ENCODE measurements at places on chromosomes 11 and 22. TPM values are rescaled to one million over a fixed set of nuclear protein-coding genes. Genes with fewer than 3 reads are reported as not detected.

- no peaks in the 10 kb centered on the region for H3K36me3 ChIP-seq
- no peak for DNase-seq
- H3K4me1 ChIP-seq: no peaks in the 10 kb centered on the region
- H3K4me3 ChIP-seq: no peak overlapping the region
- no peaks in the 10 kb centered on the region for H3K27me3 ChIP-seq
- no peak overlapping the region for H3K27ac ChIP-seq
Observed at GRCh38 chr11:57069942-57070341, 81.2 kb downstream of the OR5AK2 start.

GRCh38 chr22:33823552-33823951 is 96.7 kb downstream of the LARGE1 start:
- no peaks in the 10 kb centered on the region for H3K27me3 ChIP-seq
- H3K27ac ChIP-seq: no peak overlapping the region
- no peak for DNase-seq
- no peaks in the 10 kb centered on the region for H3K4me1 ChIP-seq

DNA sequence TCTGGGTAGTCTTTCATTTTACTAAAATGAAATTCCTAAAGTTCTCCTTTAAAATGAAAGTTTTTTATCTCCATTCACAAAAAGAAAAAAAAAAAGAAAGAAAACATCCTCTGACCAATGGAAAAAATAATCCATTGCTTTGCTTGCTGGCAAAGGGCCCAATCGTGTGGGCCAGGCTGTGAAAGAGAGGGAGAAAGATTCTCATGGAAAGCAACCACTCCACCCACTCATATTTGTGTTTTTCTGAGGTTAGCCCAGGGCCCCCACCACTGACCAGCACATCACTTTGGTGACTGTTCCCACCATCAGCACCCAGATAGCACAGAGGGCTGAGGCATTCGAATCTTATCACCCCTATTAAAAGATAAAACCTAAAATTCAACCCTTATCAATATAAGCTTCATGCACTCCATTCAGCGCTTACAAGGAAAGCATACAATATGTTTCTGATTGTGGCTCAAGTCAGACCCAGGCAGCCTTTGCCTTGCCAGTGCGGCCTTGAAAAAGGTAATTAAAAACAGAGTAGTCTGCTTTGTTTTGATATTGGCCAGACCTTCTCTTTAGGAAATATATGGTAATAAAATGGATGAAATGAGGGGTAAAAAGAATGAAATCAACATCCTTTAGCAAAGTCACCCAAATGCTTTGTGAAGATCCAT is 192.8 kb downstream of the ETS1 start:
- H3K36me3 ChIP-seq: no peaks in the 10 kb centered on the region
- no peak overlapping the region for H3K27ac ChIP-seq
- DNase-seq: no peak
- H3K4me3 ChIP-seq: no peak overlapping the region
- no peaks in the 10 kb centered on the region for H3K27me3 ChIP-seq

- no peaks in the 10 kb centered on the region for H3K36me3 ChIP-seq
- peaks cover 12% of the 10 kb centered on the region for H3K4me1 ChIP-seq
- no peak for DNase-seq
- H3K27me3 ChIP-seq: no peaks in the 10 kb centered on the region
- no peak overlapping the region for H3K27ac ChIP-seq
Observed at GRCh38 chr11:12159351-12160099, 49.1 kb downstream of the MICAL2 start.

- peaks cover 6% of the 10 kb centered on the region for H3K4me1 ChIP-seq
- no peaks in the 10 kb centered on the region for H3K27me3 ChIP-seq
- no peak overlapping the region for H3K27ac ChIP-seq
- H3K4me3 ChIP-seq: no peak overlapping the region
- DNase-seq: no peak
Observed at GRCh38 chr11:75497788-75498409, 27.8 kb downstream of the GDPD5 start.

GRCh38 chr22:37556710-37557109 is 3.6 kb upstream of the CDC42EP1 start:
- H3K4me3 ChIP-seq: no peak overlapping the region
- H3K4me1 ChIP-seq: peaks cover 59% of the 10 kb centered on the region
- H3K27ac ChIP-seq: peak overlapping the region; percentile 99
- DNase-seq: no peak
- no peaks in the 10 kb centered on the region for H3K27me3 ChIP-seq

DNA sequence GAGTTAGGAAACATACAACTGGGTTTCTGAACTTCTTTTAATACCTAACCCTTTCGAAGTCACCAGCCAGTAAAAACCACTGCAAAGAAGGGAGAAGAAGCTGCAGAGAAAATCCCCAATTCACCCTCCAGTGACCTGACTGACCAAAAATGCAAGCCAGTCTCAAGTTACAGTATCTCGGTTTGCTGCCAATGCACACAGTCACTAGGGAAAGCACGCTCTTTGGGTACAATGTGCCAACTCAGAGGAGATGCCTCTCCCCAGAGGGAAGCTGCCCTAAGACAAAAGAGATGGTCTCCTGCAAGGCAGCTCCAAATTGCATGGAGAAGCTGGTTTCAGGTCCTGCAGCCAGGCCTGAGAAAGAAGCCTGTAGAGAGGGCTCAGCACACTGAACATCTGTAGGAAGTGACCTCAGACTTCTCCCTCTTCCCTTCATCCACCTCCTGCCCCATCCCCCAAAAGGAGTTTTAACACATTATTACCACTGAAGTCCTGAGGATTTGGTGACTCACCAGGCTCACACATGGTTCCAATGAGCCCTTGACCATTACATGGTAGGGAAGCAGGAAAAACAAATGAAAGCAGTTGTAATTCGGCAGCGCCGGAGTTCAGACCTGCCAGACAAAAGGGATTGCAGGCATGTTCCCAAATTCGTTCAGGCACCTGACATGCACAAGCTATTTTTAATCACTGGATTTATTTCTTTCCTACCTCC is 90.1 kb downstream of the ETS1 start:
- no peak overlapping the region for H3K4me3 ChIP-seq
- no peaks in the 10 kb centered on the region for H3K27me3 ChIP-seq
- H3K36me3 ChIP-seq: no peaks in the 10 kb centered on the region
- H3K27ac ChIP-seq: no peak overlapping the region
- H3K4me1 ChIP-seq: peaks cover 44% of the 10 kb centered on the region

DNA sequence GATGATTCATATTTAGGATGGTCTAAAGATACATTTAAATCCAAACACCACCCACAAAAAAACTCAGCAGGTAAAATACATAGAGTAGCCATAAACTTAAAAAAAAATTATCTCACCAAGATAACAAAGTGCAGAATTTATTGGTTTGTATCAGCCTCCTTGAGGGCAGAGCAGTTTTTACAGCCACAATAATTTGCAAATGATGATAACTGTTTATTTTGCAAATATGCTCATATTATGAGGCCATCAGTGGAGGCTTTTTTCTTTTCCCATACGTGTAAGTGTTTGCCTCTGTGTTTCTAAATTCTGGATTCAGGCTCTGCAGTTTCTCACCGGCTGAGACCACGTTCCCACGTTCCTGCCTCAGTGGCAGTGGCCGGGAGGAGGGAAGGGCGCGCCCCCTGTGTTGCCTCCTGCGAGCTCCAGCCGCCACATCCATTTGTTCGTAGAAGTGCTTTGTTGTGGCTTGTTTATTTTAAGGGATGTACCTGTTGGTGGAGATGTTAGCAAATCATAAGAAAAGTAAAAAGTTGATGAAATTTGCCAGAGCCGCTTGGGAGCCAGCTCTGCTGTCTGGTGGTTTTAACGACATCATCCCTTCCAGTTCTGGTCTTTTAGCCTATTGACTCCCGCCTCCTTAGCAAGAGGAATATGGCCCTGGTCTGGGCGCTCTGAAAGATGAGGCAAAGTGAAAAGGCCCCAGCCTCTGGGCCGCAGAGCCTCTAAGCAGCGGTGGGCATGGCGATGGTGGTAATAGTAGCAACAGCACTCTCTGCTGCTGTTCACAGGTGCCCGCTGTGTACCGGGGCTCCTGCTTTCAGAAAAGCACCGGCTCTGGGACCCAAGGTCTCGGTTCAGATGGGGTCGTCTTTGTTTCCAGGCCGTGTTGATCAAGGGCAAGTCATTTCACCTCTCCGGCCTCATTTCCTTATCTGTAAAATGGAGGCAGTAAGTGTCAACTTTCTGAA is 66.7 kb upstream of the PPARA start:
- H3K27ac ChIP-seq: peak overlapping the region; percentile 98
- peaks cover 97% of the 10 kb centered on the region for H3K4me1 ChIP-seq
- no peak overlapping the region for H3K4me3 ChIP-seq
- H3K27me3 ChIP-seq: no peaks in the 10 kb centered on the region

- H3K27me3 ChIP-seq: no peaks in the 10 kb centered on the region
- no peak for DNase-seq
- H3K36me3 ChIP-seq: peaks cover 57% of the 10 kb centered on the region
- no peak overlapping the region for H3K4me3 ChIP-seq
Observed at GRCh38 chr22:50459496-50460140, 15.2 kb downstream of the SBF1 start.

GRCh38 chr11:123392431-123392830 is 37.6 kb upstream of the GRAMD1B start:
- no peaks in the 10 kb centered on the region for H3K36me3 ChIP-seq
- H3K4me1 ChIP-seq: no peaks in the 10 kb centered on the region
- no peaks in the 10 kb centered on the region for H3K27me3 ChIP-seq
- no peak overlapping the region for H3K4me3 ChIP-seq
- no peak overlapping the region for H3K27ac ChIP-seq

DNA sequence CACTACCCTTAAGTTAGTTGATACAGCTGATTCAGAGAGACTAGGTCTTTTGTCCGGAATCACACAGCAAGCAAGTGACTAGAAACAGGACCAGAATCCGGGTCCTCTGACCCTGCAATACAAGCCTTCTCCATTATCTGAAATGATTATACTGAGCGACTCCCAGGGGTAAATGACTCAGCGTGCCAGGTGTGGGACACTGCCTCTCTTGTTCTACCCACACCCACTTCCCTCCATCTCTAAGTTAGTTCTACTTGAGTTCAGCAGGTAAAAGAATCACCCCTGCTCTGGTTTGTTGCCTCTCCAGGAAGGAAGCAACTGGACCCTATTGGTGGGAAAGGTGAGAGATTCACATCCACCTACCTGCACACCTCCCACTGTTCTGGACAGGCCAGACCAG is 156.9 kb downstream of the DBX1 start:
- DNase-seq: peak; percentile 48
- H3K36me3 ChIP-seq: no peaks in the 10 kb centered on the region
- H3K4me3 ChIP-seq: no peak overlapping the region
- no peaks in the 10 kb centered on the region for H3K27me3 ChIP-seq
- H3K27ac ChIP-seq: peak overlapping the region; percentile 74

DNA sequence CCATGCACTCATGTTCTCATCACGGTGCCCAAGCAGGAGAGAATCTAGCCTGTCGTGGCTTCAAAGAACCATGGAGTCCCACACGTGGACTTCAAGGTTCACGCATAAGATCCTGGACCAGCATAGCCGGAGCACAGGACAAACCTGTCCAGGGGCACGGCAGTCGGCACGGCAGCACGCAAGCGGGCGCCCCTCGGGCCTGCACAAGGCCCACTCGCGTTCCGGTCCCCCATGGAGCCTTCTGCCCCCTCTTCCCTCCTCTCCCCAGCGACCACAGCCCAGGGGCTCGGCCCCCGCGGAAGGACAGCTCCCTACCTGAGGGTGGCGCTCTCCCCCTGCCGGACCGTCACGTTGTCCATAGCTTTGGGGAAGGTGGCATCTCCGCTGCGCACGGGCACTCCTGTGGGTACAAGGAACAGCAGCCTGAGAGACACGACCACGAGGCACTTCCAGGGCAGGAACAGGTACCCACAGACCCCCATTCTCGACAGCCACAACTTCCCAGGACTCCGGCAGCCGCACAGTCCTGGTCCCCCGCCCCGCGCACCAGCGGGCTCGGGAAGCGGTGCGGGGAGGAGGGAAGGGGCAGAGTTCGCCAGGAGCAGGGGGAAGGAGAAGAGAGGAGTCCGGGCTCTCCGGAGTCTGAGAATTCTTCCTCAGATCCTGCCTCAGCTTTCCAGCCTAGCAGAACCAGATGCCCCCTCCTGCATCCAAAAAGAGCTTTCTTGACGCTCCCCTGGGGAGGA is 589.5 kb downstream of the OPCML start:
- no peak overlapping the region for H3K4me3 ChIP-seq
- H3K36me3 ChIP-seq: no peaks in the 10 kb centered on the region
- no peak overlapping the region for H3K27ac ChIP-seq
- no peaks in the 10 kb centered on the region for H3K4me1 ChIP-seq

ROBO4 gene
- 21.4 TPM for total RNA-seq

TRABD gene
- total RNA-seq: 82.8 TPM

RTN4RL2 gene
- 3.4 TPM for total RNA-seq

Measured in body of pancreas (tissue), 4 donors.